ENCODE measurements at places on chromosomes 2 and 18.

DNA sequence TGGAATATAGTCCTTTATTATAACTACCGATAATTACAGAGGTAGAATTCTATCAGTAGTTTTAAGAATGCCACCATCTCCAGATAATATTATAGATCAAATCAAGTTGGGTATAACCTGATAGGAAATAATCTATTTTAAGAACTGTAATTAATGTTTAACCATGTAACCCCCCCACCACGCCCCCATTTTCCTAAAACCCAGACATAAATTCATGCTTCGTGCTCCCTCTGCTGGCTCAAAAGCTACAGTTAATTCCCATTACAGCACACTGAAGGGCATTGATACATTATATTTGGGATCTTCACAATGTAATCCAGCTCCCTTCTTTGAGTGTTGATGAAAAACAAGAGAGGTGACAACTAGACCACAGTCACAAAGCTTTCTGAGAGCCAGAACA is 228.0 kb upstream of the SMAD7 start:
- peak; percentile 29 for DNase-seq

DNA sequence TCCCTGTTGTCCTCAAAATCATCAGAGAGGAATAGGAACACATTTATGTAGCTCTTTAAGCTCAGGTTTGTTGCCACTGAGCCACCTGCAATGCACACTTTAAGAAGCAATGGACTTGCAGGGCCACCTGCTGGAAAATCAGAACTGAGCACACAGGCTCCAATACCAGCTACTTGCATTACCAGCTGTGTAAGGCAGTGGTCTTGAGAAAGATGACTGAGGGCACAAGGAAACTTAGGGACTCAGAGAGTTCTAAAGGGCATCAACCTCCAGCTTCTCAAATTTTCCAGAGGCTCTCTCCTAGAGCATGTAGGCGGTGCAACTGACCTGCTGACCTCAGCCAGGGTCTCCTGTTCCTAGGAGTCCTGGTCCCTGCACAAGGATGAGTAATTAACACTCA is 2.5 kb upstream of the CNDP2 start:
- peak; percentile 60 for DNase-seq

DNA sequence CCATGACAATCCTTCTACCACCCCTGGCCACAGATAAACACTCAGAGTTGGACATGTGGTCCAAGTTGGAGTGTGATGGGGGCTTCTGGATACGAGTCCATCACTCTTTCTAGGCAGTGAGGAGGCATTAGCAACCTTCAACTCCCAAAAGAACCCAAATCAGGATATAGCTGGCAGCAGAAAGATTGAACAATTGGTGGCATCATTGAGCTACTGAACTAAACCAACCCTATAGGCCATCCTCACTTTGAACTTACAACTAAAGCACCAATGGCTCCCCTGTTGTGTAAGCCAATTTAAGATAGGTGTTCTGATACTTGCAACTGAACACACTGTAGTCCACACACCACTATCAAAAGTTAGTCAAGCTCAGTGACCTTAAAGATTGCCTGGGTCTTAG is 24.0 kb upstream of the MARCO start:
- DNase-seq = no peak

GRCh38 chr18:2515908-2516625 is 55.2 kb downstream of the METTL4 start:
- peak; percentile 90 for DNase-seq

- DNase-seq = no peak
Measured at GRCh38 chr18:79523736-79524180, 128.0 kb downstream of the NFATC1 start.

DNA sequence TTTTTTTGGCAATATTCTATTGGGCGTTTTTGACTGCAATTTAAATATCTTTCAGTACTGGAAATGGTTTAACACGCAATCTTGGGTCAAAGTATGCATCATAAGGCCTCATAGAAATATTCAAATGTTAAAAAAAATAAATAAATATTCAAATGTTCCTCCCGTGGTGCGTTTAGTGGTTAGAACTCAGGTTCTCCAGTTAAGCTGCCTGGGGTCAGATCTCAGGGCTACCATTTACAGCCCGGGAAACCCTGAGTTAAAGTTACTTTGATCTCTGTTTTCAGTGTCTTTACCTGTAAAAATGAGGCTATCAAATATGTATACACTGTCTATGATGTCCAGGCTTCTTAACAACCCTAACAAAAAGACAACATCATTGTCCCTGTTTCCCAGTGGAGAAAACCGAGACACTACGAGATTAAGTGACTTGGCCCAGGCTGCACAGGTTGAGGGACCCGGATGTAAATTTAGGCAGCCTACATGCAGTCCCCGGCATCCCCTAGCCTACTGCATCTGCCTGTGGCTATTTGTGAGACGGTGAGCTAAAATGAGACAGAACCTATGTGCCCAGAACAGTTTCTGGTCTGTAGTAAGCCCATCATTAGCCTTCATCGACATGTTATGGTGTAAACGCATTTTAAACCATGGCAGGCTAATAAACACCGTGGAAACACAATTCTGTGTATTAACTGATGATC is 1.7 kb downstream of the FHL2 start:
- DNase-seq = no peak

GRCh38 chr2:65991381-65992197 is 443.3 kb upstream of the MEIS1 start:
- no peak for DNase-seq

GRCh38 chr2:189676471-189676870 is 2.0 kb downstream of the ANKAR start:
- peak; percentile 52 for DNase-seq

DNA sequence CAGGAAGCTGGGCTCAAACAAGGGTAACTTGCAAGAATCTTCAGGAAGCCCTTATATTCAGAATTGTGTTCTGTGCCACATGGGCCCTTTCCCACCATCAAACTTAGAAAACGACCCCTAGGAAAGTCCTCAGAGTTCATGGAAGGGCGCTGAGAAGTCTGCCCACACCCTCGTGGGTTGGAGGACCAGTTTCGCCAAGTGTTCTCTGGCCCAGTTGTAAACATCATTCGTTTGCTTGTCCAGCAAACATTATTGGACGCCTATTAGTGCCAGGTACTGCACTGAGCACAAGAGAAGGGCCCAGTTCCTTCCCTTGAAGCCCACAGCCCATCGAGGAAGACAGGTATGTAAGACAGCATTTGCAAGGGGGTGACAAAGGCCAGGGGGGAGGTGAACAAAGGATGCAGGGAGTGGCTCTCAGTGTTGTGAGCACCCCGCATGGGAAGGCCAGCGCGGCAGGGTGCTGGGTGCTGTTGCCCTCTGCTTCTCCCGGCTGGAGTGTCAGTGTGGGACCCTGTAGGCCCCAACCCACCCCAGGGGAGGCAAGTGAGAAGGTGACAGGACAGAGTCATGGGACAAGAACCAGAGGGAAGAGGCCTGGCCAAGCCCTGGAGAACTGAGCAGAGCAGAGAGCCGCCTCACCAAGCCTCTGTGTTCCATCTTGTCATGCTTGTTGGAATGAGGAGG is 60.2 kb upstream of the ALPP start:
- DNase-seq = no peak

- DNase-seq = no peak
Measured at GRCh38 chr18:46387441-46388131, 269.4 kb downstream of the LOXHD1 start.

DNA sequence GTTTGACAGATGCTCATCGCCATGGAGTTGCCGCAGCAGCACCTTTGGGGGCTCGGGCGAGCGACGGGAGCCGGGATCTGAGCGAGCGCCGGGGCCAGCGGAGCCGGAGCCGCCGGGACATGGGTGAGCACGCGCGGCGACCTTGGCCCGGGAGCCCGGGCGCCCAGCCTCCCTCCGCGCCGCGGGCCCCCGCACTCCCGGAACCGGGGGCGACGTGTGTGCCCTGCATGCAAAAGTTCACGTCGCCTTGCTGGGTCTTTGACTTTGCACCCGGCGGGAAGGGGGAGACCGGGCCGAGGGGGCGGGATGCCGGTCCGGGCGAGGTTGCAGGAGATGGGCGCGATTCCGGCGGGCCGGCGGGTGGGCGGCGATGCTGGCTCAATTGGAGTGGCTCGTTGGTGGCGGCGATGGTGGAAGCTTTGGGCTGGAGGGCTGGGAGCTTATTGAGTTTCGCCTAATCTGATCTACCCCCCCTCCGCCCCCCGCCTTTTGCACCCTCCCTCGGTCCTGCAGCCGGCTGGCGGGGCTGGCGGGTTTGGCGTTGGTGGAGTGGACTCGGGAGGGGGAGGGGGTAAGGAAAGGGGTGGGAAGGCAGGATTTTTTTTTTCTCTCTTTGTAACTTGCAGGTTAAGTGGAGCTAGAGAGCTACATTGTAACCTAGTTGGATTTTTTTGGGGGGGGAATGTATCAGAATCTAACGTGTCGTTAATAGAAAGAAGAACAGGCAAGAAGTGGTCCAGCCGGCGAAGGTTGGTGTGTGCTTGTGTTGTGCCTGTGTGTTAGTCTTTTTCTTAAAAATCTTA is at the start of gene SETBP1:
Gene SETBP1, plus strand, starts transcription at position 616 of the 803 bp plus-strand sequence. CDS start 20,459 bp downstream, outside the sequence.
- peak; percentile 65 for DNase-seq

Data from AG10803 (cell line).